Naive thymus-derived CD8-positive, alpha-beta T cell (primary cell): ENCODE measurements at places on chromosomes 16 and 17. TPM values are rescaled to one million over a fixed set of nuclear protein-coding genes. Genes with fewer than 3 reads are reported as not detected.
A peak's percentile ranks its signal among the peaks of the same experiment; 100 is the strongest.

- H3K27ac ChIP-seq, result peak overlapping the region; percentile 97
- peak; percentile 30 for DNase-seq
- peaks cover 27% of the 10 kb centered on the region for H3K27me3 ChIP-seq
These were observed 604 bp downstream of the HS3ST3B1 start for GRCh38 chr17:14301279-14302090.

DNA sequence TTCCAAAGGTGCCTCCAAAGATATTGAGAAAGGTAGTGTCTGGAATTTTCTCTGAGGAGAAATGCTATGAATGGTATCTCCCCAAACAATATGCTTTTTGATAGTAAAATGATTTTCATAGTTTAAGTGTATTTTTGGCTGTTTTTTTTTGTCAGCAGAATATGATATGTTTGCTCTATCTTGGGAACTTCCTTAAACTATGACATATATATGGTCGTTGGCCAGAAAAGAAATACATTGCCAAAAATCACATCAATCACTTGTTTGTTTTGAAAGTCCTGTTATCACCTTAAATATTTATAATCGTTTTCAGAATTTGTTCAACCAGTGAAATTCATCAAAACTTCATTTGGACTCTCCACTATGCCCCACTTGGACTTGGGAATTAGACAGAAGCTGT, 816.9 kb downstream of the CDH11 start:
- no peak overlapping the region for H3K4me3 ChIP-seq
- H3K27ac ChIP-seq, result no peak overlapping the region
- H3K4me1 ChIP-seq, result no peaks in the 10 kb centered on the region
- no peaks in the 10 kb centered on the region for H3K36me3 ChIP-seq

Gene UTS2R
- not detected for total RNA-seq

DNA sequence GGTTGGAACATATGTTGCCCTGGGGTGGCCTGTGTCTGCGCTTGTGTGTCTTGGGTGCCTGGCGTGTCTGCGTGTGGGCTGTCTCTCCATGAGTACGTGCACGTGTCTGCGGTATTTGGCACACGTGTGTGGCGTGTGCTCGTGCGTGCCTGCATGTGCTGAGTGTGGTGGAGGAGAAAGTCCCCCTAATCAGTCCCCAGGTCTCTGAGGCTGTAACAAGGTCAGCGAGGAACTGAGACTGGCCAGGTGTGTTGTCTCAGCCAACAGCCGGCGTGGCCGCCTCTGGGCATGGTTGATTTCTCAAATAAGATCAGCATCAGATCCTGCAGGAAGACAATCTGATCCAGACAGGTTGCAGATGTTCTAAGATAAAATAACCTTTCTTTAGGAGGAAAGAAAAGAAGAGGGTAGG, 3.5 kb upstream of the CPNE7 start:
- no peak for DNase-seq
- H3K4me3 ChIP-seq, result no peak overlapping the region
- peak overlapping the region; percentile 35 for H3K27ac ChIP-seq

Gene KRT20
- not detected for total RNA-seq

Gene TADA2A
- 28.4 TPM for total RNA-seq

Gene SDK2
- 10.4 TPM for total RNA-seq

GRCh38 chr17:64155751-64156544, 26.0 kb upstream of the ERN1 start:
- no peaks in the 10 kb centered on the region for H3K4me1 ChIP-seq
- H3K27ac ChIP-seq, result no peak overlapping the region
- peaks cover 44% of the 10 kb centered on the region for H3K36me3 ChIP-seq
- H3K4me3 ChIP-seq, result no peak overlapping the region
- DNase-seq, result no peak

GRCh38 chr17:12859520-12859919, 70.2 kb downstream of the ARHGAP44 start:
- peaks cover 8% of the 10 kb centered on the region for H3K27me3 ChIP-seq
- H3K4me1 ChIP-seq, result no peaks in the 10 kb centered on the region
- H3K27ac ChIP-seq, result no peak overlapping the region
- no peak for DNase-seq
- H3K36me3 ChIP-seq, result no peaks in the 10 kb centered on the region
- H3K4me3 ChIP-seq, result no peak overlapping the region

Gene VPS35L
- 47.8 TPM for total RNA-seq

DNA sequence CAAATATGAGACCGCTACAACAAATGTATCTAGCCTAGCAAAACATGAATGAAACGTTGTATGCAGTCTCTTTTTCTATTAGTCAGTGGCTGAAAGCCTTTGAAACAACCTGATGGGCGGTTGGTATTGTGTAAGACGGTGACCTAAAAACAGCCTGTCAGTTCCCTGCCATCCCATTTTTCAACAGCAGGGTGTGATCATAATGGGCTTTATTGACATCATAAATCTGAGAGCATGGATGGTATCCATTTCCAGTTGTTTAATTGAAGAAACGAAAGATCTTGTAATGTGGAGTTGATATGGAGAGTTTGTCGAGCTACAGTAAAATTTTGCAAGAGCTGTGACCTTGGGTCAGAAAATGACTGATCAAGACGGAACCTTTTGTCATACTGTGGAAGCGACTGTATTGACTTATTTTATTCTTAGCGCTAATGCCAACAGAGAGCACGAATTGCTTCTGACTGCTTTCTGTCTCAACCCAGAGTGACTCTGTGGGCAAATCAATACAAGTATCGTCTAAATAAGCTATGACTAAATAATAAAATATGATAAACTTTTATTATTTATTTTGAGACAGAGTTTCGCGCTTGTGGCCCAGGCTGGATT, 12.3 kb upstream of the MEIOB start:
- no peak overlapping the region for H3K27ac ChIP-seq
- DNase-seq, result no peak
- no peaks in the 10 kb centered on the region for H3K36me3 ChIP-seq
- peaks cover 5% of the 10 kb centered on the region for H3K27me3 ChIP-seq

DNA sequence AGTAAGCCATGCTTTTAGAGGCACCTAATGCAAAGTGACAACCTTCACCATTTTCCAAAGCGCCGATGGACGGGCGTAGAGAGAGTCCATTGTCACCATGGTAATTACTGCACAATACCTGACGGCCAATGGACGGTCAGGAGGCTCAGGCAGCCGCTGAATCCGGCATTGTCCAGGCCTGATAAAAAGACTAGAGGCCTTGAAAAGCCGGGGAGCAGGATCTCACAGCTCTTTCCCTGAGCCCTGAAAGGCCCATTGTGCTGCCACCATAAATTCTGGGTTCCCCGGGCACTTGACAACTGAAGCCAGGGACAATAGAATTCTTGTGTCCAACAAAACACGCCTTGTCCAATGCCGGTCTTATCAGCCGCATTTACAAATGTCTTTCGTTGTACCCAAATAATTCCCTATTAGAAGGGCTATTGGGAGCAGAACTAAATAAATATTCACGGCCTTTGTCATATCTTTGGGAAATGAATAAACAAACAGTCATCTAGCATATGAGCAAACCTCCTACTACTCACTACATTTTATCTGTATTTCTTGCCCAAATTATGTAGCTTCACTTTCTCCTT, 62.4 kb downstream of the CDH11 start:
- H3K27ac ChIP-seq, result no peak overlapping the region
- no peaks in the 10 kb centered on the region for H3K4me1 ChIP-seq
- no peak for DNase-seq
- peaks cover 6% of the 10 kb centered on the region for H3K36me3 ChIP-seq
- no peak overlapping the region for H3K4me3 ChIP-seq

DNA sequence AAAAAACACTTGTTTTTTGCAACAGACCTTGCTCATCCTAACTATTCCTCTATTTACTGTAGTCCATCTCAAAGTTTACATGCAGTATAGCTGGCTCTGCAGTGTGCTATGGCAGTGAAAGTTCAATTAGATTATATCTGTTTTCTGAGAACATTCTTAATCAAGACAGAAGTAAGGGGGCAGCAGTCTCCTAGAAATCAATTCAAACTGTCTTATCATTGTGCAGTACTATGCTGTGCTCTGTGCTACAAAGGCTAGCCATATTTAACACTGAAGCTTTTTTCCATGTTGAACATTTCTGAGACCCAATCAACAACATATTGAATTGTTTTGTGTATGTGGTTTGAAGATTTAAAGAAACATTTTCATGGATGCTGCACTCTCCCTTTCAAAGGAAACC, 11.4 kb downstream of the NETO2 start:
- H3K4me1 ChIP-seq, result no peaks in the 10 kb centered on the region
- H3K4me3 ChIP-seq, result no peak overlapping the region
- no peaks in the 10 kb centered on the region for H3K36me3 ChIP-seq
- H3K27ac ChIP-seq, result no peak overlapping the region
- no peak for DNase-seq

GRCh38 chr17:34641368-34641767, 62.0 kb downstream of the TMEM132E start:
- peaks cover 19% of the 10 kb centered on the region for H3K4me1 ChIP-seq
- no peak overlapping the region for H3K4me3 ChIP-seq
- H3K27ac ChIP-seq, result peak overlapping the region; percentile 36

- DNase-seq, result no peak
- H3K4me3 ChIP-seq, result no peak overlapping the region
- no peaks in the 10 kb centered on the region for H3K4me1 ChIP-seq
- H3K27ac ChIP-seq, result no peak overlapping the region
- no peaks in the 10 kb centered on the region for H3K36me3 ChIP-seq
These were observed 8.4 kb upstream of the CNTNAP4 start for GRCh38 chr16:76268824-76269223.

Gene TMEM88
- 7.2 TPM for total RNA-seq

DNA sequence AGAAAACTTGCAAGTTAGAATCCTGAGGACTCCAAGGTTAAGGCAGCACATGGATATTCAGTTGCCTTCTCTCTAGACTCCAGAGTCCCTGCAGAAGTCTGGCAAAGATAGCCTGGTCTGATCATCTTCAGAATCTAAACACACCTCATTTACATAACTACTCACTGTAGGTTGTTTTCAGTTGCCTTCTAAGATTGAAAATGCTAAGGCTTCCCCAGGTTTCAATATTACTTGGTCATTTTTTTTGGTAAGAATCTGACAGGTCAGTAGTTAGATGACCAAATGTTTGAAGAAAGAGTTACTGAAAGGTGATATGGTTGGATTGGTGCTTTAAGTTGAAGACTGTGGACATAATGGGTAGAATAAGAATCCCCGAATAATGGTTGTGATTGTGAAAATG, 205.4 kb upstream of the KCNJ16 start:
- DNase-seq, result no peak
- H3K4me1 ChIP-seq, result no peaks in the 10 kb centered on the region
- no peak overlapping the region for H3K4me3 ChIP-seq
- peaks cover 9% of the 10 kb centered on the region for H3K27me3 ChIP-seq

GRCh38 chr17:48755356-48755755, 26.8 kb upstream of the HOXB13 start:
- DNase-seq, result no peak
- H3K4me1 ChIP-seq, result peaks cover 40% of the 10 kb centered on the region
- H3K4me3 ChIP-seq, result peak overlapping the region; percentile 47
- H3K27ac ChIP-seq, result no peak overlapping the region
- H3K27me3 ChIP-seq, result peaks cover 63% of the 10 kb centered on the region
- no peaks in the 10 kb centered on the region for H3K36me3 ChIP-seq

Gene SLC47A1
- not detected for total RNA-seq

- H3K27me3 ChIP-seq, result peaks cover 34% of the 10 kb centered on the region
- H3K36me3 ChIP-seq, result peaks cover 2% of the 10 kb centered on the region
- H3K27ac ChIP-seq, result no peak within 1 kb of the TSS
These were observed at the start of gene ST6GALNAC2 for GRCh38 chr17:76585649-76586593. ST6GALNAC2 (minus strand) TSS chr17:76585860; CDS start chr17:76585808, 52 bp downstream.
